Psoas muscle (tissue), 8 donors: ENCODE measurements at places on chromosomes 11 and 22. TPM values are rescaled to one million over a fixed set of nuclear protein-coding genes. Genes with fewer than 3 reads are reported as not detected.

Gene DAGLA
- 2.1 TPM for polyA plus RNA-seq

Gene OR8A1
- polyA plus RNA-seq = not detected

Gene DEUP1
- polyA plus RNA-seq = not detected

Gene MS4A4E
- polyA plus RNA-seq = 0.05 TPM

DNA sequence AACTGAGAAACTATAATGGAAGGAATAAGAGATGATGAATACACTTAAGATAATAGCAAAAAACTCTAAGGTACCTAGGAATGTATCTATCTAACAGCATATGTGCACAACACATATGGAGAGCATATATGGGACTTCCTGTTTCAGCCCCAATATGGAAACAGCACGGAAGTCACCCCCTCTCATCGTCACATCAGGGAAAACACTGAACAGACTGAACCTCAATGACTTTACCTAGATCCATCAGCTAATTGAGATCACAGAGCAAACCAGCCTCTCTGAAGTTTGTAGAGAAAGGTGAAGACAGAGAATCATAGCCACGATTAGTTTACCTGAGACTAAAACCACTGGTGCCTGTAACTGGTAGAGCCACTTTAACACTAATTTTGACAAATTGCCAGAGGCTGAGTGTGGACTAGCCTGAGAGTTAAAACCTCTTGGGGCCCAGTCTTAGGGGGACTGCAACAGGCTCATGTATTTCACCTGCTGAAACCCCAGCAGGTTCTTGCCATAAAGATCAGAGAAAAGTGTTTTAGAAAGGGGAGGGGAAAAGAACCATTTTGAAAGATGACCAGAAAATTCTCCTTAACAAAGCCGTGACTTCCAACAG is 722.6 kb downstream of the TBC1D22A start:
- no peak for DNase-seq

- no peak for DNase-seq
These were observed 164.6 kb downstream of the FEZ1 start for GRCh38 chr11:125331357-125332035.

DNA sequence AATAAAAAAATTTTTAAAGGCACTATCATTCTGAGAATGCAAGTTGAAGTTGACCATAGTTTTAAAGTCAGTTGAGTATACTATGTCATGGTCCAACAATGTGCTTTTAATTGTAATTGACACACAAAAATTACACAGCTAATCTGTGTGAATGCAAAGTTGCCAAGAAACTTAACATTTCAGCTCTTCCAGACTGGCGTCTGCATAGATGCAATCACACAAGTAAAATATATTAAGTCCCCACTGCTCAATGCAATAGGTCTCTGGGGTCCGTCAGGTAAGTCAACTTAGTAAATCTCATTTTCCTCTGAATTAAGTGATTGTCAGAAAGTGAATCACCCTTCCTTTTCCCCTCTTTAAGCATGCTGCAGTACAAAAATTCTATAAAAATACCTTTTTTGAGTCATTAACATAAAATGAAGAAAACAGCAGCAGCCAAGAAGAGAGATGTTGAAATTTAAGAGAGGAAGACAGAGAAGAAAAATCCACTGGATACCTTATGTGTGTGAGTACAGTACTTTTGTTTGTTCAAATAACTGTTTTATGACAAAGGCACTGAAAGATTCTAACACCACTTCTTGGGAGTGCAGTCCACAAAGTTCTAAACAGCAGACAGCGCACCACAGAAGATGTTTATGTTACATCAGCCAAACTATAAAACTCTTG is 5.1 kb downstream of the FZD4 start:
- no peak for DNase-seq

DNA sequence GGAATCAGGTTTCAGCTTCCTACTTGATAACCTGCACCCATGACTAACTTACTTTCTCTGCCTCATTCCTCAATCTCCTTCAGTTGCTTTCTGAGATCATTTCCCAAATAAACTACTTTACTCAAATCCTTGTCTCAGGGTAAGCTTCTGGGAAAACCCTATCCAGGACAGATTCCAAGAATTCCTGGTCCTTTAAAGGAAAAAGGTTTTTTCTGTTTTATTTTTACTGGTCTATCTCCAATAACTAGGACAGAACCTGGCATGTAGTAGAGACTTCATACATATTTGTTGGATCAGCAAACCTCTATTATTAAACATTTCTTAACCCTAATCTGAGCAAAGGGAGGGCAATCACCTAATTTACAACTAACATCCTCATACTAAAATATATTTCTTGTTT is 910.5 kb upstream of the CHORDC1 start:
- DNase-seq = no peak

DNA sequence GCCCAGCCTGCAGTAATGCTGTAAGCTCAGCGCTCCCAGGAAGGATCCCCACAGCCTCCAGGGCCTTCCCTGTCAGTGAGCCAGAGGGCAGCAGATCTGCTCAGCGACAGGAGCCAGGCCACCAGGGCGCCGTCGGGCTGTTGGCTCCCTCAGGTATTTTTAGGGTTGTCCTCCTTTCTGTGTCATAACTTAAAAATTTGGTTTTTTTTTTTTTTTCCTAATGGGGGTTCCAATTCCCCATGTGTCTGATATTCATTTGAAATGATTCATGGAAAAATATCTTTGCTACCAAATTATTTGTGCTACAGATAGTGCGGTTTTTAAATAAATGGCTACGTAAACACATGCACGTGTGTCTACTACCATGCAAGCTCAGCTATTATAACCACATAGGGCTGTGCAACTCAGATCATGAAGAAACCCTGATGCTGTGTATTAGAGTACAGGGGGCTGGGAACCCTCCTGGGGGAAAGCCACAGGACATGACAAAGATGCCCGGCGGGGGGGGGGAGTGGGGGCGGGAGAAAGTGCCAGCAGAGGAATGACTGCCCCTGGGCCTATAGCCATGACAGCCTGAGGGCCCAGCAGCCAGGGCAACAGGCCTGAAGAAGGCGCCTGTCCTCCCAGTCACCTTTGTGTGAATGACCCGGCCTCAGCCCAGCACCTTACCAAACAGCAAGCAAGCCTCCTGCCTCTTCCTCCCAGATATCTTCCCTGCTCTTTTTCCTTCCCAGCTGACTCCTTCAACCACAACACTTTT is 89.3 kb downstream of the NAT10 start:
- no peak for DNase-seq

DNA sequence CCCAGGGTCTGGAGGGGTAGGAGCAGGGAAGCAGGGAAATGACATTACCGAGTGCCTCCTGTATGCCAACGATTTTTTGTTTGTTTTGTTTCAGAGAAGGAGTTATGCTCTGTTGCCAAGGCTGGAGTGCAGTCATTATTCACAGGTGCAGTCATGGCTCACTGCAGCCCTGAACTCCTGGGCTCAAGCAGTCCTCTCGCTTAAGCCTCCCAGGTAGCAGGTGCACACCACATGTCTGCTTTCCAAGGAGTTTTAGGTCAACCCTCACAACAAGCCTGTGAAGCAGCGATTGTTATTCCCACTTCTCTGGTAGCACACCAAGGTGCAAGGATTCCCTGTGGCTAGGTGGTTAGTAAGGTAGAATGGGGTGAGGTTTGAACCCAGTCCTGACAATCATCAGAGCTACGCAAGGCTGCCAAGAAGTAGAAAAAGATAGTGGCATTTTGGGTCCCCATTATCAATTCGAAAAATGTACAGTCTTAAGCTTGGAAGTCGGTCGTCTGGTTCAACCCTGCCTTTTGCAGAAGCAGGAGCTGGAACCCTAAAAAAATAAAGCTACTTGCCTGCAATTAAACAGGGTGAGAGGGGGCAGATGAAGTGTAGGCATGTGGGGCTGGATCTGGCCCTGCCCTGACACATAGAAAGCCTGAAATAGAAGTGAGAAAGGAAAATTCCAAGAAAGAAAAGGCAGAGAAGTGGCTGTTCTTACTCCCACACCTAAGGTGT is 9.1 kb downstream of the UCP3 start:
- no peak for DNase-seq

DNA sequence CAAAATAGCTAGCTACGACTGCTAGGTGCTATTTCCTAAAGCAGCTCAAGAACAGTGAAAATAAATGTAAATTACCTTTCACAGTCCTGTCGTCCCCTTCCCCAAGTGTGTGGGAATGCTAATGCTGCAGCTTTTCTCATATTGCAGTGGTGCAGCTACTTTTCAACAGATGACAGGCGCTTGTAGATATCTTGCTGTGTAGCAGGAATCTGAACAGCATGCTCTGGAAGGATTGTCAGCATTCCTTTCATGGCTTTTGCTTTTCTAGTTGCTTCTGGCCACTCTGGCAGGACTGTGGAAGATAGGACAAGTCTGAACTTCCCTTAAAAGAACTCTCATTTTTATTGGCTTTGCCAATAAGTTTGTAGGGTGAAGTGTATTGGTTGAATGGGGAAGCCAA is 18.8 kb downstream of the FAR1 start:
- DNase-seq = no peak

DNA sequence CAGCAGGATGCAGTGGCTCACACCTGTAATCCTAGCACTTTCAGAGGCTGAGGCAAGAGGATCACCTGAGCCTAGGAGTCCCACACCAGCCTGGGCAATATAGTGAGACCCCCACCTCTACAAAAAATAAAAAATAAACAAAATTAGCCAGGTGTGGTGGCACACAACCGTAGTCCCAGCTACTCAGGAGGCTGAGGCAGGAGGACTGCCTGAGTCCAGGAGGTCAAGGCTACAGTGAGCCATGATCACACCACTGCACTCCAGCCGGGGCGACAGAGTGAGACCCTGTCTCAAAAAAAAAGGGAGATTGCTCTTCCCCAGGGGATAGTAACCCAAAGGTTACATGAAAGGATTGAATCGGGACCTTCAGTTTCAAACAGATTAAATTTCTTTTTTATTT is 54.0 kb downstream of the AHNAK start:
- no peak for DNase-seq

- DNase-seq = no peak
These were observed 4.4 kb upstream of the DENND5A start for GRCh38 chr11:9269492-9270013.
